Activated CD4-positive, alpha-beta T cell treated with anti-CD3 and anti-CD28 coated beads for 24 hours (primary cell): ENCODE measurements at places on chromosomes 1 and 21.
A peak's percentile ranks its signal among the peaks of the same experiment; 100 is the strongest.

GRCh38 chr1:218431476-218431875 is 86.3 kb downstream of the TGFB2 start:
- DNase-seq: no peak

- no peak for DNase-seq
Measured at GRCh38 chr1:59709333-59709732, 105.4 kb upstream of the HOOK1 start.

- no peak for DNase-seq
Measured at GRCh38 chr1:248825573-248825908, 174 bp downstream of the SH3BP5L start.

GRCh38 chr1:218942431-218942830 is 231.2 kb upstream of the LYPLAL1 start:
- no peak for DNase-seq

DNA sequence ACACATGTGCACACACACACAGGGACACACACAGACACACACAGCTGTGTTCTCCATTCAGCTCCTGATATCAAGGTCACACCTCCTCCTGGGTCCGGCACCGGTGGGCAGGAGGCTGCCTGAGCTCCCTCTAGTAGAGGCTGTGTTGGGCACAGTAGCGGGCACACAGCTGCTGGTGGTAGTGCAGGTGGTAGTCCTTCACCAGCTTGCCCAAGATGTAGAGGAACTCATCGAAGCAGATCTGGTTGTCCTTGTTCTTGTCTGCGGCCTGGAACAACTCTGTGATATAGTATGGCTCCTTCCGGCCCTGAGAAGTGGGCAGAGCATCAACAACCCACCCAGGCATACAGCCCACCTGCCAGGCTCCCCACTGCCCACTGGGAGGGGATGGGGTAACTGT is 5.6 kb upstream of the S100A8 start:
- DNase-seq: no peak

- no peak for DNase-seq
Measured at GRCh38 chr21:31967334-31967733, 94.5 kb downstream of the HUNK start.

DNA sequence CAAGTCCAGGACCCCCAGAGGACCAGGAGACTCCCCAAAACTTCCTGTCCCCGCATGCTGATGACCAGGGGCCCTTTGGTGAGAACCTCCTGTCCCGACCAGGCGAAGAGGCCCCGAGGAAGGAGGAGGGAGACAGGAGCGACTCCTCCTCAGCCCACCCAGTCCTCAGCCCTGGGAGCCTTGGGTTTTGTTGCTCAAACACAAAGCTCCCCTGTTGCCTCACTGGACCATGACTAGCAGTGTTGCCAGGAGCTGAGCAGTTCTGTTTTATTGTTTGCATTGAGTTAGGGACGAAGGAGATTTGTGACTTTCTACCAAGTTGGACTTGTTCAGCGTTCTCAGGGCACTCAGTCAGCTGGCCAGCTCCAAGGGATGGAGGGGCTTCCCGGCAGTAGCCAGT is 10.0 kb downstream of the UMODL1 start:
- DNase-seq: no peak

- DNase-seq: no peak
Measured at GRCh38 chr1:212628046-212628445, 19.5 kb downstream of the ATF3 start.

- DNase-seq: no peak
Measured at GRCh38 chr1:203081465-203082230, 4.2 kb downstream of the MYOG start.

DNA sequence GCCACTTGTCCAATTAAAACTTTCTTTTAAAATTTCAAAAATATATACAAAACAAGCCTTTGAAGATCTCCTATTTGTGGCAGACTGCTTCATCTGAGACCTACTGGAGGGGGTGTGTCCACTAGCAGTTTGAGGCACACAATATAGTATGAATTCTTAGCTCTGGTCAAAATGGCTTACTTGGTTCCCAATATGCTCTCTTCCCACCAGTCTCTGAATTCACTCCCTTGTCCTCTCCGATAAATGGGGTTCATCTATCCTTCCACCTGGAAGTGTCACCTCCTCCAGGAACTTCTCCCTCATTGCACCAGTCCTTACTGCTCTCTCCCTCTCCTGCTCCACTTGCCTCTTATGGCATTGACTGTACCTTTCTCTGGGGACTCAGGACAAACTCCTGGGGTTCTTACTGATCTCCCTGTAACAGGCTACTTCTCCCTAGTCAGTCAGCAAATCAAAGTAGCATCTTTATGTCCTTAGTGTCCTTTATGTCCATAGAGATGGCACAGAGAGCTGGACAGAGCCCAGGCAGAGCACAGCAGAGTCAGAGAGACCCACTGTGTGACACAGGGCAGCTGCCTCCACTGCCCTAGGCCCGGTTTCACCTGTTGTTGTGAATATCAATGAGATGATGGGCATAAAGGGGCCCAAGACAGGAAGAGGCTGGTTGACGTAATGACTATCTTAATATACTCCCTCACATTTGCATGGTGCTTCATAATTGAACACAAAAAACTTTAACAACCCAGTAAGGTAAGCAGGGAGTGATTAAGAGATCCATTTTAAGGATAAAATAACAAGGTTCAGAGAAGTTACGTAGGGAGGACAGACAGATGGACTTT is 3.6 kb downstream of the ASAP3 start:
- no peak for DNase-seq

DNA sequence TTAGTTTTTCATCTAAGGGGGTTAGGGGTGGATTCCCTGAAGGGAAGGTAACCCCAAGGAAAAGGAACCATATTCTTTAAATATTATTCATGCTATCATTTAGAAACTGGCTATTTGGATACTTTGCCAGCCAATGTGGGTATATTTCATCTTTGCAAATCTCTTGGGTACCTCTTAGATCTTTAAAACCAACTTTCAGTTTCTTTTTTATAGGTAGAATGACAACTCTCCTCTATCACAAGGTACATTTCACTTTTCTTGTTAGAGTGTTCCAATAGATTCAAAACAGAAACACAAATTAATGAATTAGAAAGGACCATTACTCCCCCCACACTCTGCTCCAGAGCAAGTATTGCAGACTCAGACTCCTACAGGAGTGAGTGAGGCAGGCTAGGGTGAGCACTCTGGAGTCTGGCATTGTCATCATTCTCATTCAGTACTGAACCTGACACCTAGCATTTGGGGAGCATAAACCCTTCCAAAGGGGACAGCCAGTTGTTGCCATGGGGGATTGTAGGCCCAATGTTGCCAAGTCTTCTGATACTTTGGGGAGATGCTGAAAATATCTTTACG is 43.0 kb downstream of the MACO1 start:
- no peak for DNase-seq

GRCh38 chr1:22286491-22286890 is 143.6 kb upstream of the WNT4 start:
- DNase-seq: no peak

DNA sequence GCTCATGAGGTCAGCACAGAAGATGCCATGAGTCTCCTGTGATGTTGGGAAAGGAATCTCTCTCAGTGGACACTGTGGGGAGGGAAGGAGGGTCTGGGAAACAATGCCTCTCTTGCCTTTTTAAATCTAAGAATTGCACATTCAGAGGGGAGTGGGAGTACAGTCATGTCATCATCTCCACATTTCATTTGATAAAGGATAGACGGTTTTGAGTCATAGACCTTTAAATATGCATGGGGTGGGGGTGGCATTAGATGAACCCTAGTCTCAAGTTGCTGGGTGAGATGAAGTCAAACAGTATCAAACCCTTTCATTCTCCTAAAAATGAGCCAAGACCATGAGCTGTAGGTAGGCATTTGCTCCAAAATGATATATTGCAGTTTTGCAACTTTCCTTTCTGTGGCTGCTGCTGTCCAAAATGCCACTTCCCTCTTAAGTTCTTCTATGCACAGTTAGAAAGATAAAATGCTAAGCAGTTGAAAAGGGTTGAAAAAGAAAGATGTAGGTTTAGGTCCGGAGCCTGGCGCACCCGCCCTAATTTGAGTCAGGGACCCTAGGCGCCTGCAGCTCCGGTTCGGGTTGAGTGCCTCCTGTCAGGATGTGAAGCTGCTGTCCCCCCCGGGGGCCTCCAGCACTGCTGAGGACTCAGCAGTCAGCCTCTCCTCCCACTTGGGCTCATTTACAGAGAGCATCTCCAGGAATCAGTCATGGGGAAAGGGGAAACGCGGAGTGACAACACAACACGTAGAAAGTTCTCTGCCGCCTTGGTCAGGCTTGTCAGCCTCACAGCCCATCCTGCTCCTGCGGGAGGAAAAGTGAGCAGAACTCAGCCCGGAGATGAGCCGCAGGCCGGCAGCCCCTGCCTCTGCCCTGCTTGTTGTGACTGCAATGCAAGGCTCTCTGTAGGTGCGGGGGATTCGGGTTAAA is 479.3 kb upstream of the RUNX1 start:
- DNase-seq: no peak

GRCh38 chr1:22317231-22317919 is 134.3 kb upstream of the ZBTB40 start:
- DNase-seq: peak; percentile 5

DNA sequence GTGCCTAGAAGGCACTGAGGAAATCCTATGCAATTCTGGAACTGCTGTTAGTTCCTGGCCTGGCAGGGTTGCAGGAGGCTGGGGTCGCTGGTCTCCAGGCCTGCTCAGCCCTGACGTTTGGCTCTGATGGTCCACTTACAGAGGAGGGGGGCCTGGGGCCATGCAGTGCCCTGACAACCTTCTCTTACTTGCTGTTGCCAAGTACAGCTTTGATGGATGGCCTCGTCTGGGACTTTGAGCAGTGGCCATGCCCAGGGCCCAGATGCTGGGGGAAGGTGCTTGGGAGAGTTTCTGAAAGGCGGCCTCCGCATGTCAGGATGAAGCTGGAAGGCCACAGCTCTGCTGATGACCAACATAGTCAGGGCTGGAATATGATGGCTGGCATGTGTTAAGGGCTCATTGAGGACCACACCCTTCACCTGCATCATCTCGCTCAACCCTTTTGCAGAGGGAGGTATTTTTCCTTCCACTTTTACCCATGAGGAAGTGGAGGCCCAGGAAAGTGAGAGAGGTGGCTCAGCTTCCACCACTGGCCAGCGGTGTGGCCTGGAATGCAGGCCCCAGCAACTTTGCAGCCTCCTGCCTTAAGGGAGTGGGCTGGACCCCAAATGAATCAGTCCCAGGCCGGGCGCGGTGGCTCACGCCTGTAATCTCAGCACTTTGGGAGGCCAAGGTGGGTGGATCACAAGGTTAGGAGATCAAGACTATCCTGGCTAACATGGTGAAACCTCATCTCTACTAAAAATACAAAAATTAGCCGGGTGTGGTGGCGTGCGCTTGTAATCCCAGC is 34.7 kb upstream of the LRRC3 start:
- no peak for DNase-seq

GRCh38 chr21:17214801-17215200 is 298.0 kb upstream of the CXADR start:
- no peak for DNase-seq

- no peak for DNase-seq
Measured at GRCh38 chr1:89440911-89441310, 77.1 kb downstream of the GBP6 start.

DNA sequence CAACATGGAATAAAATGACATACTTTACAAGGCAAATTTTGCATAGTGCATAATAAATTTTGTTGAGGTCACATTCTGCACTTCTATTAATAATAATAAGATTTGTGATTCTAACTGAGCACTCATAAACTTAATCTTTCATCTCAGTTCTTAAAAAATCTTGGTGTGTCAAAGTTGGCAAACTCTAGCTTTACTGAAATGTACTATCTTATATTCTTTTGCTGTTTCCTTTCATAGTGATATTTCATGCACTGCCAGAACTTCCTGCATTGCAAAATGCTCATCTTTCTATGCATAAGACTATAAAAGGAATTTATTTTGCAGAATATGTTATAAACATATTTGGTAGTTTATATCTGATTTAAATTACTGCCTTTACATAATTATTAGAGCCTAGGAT is 797.6 kb downstream of the ADGRL2 start:
- DNase-seq: no peak
